Right cardiac atrium (tissue), 5 donors: ENCODE measurements at places on chromosomes 3 and 15. TPM values are rescaled to one million over a fixed set of nuclear protein-coding genes. Genes with fewer than 3 reads are reported as not detected.
A peak's percentile ranks its signal among the peaks of the same experiment; 100 is the strongest.

DNA sequence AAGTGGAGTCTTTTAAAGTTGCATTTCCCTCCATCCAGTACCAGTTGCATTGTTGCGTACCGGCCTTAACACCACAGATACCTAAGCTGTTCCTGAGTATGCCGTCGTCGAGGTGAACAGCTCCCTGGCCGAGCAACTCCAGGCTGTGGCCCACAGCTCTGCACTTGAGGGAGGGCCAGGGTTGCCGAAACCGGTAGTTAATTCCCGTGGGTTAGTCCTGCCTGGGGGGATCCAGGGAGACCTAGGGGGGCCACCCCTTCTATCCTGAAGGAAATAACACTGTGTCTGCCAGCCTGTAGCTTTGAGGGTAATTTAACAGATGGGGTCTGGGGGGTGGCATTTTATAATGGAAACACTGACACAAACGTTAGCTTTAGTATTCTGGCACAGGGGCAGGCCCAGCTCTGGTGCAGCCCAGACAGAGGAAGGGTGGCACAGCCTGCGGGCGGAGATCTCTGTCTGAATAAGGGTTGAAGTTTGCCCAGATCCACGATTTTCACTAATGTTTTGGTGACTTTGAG lies 60.8 kb downstream of the RGMA start:
- peak; percentile 58 for DNase-seq

- no peak for DNase-seq
Observed at GRCh38 chr15:57377478-57377847, 1.2 kb downstream of the CGNL1 start.

DNA sequence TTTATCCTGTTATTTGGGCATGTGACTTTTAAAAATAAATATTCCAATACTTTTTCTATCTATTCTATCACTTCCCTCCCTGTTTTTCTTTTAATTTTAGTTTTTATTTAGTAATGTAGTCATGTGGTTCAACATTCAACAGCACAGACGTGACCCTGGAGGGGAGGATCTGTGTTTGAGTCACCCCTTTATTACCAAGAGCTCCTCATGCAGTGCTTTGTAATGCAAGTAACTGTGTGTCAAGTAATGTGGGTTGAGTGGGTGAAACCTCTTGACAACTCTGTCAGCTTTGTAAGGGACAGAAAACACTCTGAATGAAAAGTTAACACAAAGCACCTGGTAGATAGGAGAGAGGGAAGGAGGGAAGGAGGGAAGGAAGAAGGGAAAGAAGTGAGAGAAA lies 89.7 kb upstream of the FGF12 start:
- no peak for DNase-seq

- DNase-seq = peak; percentile 70
Observed at GRCh38 chr3:129593595-129594339, 12.7 kb downstream of the PLXND1 start.

- peak; percentile 53 for DNase-seq
Observed at GRCh38 chr3:46905661-46906451, 28.3 kb downstream of the PTH1R start.

DNA sequence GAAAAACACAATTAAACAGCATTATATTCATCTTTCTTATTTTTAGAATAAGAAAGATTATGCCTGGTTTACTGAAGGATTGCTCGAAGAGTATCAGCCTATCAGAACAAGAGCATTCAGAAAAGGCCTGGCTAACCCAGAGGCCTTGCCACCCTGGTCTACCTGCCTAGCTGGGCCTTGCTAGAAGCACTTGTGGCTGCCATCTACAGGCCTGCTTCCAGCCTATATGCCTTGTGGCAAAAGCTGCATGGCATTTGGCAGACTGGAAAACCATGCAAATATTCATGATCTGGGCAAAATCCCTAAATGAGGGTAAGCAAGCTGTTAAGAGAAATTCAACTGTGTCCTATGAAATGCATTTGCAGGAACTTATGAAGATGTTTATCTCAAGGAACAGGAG lies 9.3 kb upstream of the ATP13A4 start:
- DNase-seq = no peak

- no peak for DNase-seq
Observed at GRCh38 chr3:126897943-126898342, 85.0 kb upstream of the PLXNA1 start.

GRCh38 chr3:17634964-17635363 lies 107.5 kb downstream of the TBC1D5 start:
- no peak for DNase-seq

DNA sequence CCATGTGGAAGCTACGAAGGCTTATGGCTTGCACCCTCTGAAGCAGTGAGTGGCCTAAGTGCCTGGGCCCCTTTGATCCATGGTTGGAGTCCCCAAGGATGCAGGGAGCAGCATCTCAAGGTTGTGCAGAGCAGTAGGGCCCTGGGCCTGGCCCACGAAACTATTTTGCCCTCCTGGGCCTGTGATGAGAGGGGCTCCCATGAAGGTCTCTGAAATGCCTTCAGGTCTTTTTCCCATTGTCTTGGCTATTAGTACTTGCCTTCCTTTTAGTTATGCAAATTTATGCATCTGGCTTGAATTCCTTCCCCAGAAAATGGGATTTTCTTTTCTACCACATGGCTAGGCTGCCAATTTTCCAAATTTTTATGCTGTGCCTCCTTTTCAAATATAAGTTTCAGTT lies 158.8 kb upstream of the MME start:
- DNase-seq = peak; percentile 13

DNA sequence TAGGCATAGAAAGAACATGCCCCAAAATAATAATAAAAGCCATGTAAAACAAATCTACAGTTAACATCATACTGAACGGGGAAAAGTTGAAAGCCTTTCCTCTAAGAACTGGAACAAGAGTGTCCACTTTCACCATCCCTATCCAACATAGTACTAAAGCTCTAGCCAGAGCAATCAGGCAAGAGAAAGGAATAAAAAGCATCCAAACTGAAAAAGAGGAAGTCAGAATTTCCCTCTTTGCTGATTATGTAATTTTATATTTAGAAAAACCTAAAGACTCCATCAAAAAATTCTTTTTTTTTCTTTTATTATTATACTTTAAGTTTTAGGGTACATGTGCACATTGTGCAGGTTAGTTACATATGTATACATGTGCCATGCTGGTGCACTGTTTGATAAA lies 661.6 kb upstream of the CBLB start:
- no peak for DNase-seq

GRCh38 chr15:73583544-73583943 lies 49.6 kb downstream of the NPTN start:
- DNase-seq = no peak

DNA sequence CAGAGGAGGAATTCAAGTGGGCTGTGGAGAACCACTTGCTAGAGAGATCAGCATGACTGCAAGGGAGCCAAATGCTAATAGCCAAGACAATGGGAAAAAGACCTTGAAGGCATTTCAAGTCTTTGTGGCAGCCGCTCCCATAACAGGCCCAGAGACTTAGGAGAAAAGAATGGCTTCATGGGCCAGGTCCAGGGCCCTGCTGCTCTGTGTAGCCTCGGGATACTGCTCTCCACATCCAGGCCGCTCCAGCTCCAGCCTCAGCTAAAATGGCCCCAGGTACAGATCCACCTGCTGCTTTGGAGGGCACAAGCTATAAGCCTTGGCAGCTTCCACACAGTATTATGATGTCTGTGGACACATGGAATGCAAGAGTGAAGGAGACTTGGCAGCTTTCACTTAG lies 157.7 kb downstream of the NECTIN3 start:
- DNase-seq = no peak

DNA sequence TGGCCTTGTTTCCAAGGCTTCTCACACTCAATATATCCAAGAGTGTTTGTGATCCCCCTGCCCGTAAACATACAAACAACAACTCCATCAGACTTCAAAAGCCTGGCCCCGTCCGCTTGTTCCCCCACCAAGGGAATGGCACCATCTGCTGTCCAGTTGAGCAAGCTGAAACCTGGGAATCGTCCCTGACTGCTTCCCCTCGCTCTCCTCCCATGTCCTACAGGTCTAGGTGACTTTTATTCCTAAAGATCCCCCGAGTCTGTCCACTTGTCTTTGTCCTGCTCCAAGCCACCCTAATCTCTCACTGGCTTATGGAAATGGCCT lies 27.9 kb upstream of the FAM174B start:
- DNase-seq = no peak

GRCh38 chr3:181859518-181859917 lies 147.8 kb downstream of the SOX2 start:
- DNase-seq = no peak

- no peak for DNase-seq
Observed at GRCh38 chr15:65208647-65209046, 2.6 kb downstream of the CILP start.

- DNase-seq = no peak
Observed at GRCh38 chr3:127012091-127012490, 29.2 kb downstream of the PLXNA1 start.

DNA sequence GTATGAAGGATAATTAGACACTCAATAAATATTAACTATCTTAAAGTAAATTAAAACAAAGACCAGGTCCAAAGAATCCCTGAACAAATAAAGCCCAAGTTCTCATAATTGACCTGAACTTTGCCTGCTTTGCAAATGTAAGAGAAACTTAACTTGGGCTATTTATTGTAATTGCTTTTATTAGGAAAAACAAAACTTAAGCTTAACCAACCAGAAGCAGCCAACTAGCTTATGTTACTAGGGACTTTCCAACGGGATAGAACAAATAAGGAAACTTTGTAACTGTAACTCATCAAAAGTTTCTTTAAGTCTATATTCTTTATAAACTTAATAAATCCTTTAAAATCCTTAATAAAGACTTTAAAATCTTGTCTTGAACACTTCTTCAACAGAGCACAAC lies 48.4 kb downstream of the C3orf38 start:
- DNase-seq = no peak

DNA sequence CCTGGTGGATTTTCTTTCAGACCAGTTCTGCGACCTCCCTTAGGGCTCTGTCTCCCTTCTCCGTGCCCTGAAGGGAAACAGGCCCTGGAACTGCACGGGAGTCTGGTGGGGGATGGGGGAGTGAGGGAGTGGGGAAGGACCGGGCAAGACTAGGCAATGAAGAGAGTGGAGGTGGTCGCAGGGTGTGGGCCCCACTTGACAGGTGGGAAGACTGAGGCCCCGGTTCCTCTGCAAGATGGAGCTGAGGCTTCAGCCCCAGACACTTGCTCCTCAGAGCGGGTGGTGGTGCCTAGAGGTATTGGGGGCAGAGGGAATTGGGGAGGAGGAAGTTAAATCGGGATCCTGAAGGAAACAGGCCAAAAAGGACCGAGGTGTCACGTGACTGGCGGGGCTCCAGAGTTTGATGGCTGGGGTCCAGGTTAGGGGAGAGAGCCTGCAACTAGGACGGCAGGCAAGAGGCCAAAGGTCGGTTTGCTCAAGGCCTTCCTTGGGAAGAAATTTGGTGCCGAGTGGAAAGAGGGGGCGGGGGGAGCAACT lies 597 bp upstream of the CAMK1 start:
- peak; percentile 97 for DNase-seq

The LRIG1 gene
- total RNA-seq = 121 TPM

The C3orf70 gene
- total RNA-seq = 3.5 TPM

The RYR3 gene
- 0.20 TPM for total RNA-seq

The SCN5A gene
- total RNA-seq = 131 TPM

The CLDN1 gene
- total RNA-seq = 1.3 TPM

The DGKG gene
- 16.2 TPM for total RNA-seq

The DUOXA1 gene
- 0.72 TPM for total RNA-seq

The ASB14 gene
- 1.3 TPM for total RNA-seq

The GOLGA8T gene
- total RNA-seq = not detected

The POLQ gene
- 0.68 TPM for total RNA-seq

The MINAR1 gene
- total RNA-seq = 0.36 TPM
